LNCaP clone FGC (cell line): ENCODE measurements at places on chromosomes 7 and 10.

GRCh38 chr10:2476218-2476811 lies 591.0 kb upstream of the PFKP start:
- DNase-seq: no peak

- DNase-seq: no peak
Observed at GRCh38 chr10:83218205-83218604, 921.1 kb upstream of the GHITM start.

- DNase-seq: no peak
Observed at GRCh38 chr10:103658049-103658577, 164.6 kb downstream of the NEURL1 start.

DNA sequence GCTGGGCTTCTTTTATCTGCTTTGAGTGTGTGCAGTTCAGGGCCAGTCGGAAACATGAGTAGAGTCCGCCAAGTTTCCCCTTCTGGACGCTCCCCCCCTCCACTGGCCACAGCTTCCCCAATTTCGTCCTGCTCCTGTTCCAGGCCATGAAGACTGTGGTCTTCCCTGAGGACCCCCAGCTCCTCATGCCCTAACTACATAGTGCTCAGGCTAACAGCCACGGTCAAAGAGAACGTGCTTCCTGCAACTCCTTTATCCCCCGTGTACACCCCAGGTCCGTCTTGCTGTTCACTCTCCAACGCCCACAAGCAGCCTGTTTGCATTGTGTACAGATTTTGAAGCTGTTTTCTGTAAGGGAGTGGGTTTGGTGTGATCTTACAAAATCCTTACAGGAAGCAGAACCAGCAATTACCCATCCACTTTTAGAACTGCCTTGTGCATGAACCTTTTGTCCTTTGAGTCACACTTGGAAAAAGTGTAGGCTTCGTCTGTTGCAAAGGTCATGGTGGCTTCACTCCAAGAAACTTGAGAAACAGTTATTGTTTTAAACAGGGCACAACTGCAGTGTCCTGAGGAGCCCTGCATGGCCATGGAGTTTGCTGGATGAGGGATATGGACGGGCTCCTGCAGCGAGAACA lies 77.0 kb upstream of the FAM20C start:
- DNase-seq: no peak

- DNase-seq: no peak
Observed at GRCh38 chr10:44990302-44990655, 10.4 kb upstream of the ZNF22 start.

DNA sequence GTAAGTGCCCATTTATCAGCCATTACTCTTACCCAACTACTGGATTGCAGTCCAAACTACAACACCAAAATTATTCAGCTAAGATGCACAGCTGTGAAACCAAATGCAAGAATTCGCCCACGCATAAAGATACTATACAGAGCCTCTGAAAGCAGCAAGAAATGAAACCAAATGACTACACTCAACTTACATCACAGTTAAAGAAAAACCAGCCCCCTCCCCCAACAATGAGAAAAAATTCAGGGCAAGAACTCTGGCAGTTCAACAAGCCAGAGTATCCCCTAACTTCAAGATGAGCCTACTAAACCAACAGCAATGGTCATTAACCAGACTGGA lies 209.1 kb upstream of the VWC2 start:
- DNase-seq: no peak

- no peak for DNase-seq
Observed at GRCh38 chr10:89580243-89580642, 44.8 kb upstream of the SLC16A12 start.

DNA sequence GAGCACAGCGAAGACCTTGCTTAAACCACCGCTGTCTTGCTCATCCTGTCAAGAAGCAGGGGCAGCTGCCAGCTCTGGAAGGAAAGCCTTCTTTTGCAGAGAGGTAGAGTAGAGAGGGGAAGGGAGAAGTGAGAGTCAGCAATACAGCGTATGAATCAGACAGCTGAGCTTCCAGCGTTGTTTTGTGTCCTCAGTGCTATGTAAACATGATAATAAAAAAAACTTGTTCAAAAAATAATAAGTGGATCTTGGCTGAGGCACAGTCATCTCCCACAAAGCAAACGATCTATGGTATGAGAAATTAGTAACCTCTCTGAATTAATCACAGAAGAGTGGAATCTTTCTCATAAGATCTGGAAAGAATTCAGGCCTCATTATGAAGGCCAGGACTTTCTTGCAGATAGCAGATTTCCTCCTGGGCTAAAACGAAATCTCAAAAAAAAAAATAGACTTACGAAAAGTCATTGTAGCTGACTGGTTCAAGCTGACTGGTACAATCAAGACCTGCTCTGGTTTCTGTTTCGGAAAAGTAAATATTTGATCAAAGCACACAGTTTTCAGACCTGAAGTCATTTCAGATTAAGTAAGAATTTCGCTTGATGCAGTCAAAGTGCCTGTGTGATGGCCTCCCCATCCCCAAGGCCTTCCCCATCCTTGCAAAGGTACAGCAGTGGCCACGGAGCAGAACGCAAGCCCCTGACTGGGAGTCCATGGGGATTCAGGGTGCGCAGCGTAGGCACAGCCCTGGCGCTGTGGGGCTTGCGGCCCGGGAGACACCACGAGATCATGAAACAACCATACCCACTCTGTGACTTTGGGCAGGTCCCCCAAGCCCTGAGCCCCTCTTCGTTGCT lies 29.4 kb downstream of the CHST15 start:
- peak; percentile 49 for DNase-seq

DNA sequence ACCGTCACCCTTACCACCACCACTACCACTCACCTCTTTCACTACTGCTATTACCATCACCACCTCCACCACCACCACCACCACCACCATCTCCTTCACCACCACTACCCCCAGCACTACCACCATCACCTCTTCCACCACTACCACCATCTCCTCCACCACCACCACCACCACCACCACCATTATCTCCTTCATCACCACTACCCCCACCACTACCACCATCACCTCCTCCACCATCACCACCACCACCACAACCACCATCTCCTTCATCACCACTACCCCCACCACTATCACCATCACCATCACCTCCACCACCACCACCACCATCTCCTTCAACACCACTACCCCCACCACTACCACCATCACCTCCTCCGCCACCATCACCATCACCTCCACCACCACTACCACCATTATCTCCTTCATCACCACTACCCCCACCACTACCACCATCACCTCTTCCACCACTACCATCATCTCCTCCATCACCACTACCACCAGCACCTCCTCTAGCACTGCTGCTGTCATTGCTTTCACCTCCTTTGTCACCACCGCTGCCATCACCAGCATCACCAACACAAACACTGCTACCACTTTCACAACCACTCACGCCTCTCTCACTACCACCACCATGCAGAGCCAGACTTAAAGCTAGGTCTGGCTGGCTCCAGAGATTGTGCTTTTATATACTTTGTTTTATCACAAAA lies 109.3 kb downstream of the ICA1 start:
- DNase-seq: no peak
